ENCODE measurements at places on chromosomes 2 and 18.
A peak's percentile ranks its signal among the peaks of the same experiment; 100 is the strongest.

- DNase-seq, result no peak
Observed at GRCh38 chr2:99524056-99524455, 34.2 kb upstream of the REV1 start.

GRCh38 chr18:55360061-55360460 is 227.9 kb downstream of the TCF4 start:
- no peak for DNase-seq

- peak; percentile 78 for DNase-seq
Observed at GRCh38 chr2:237980751-237981150, 13.9 kb downstream of the UBE2F start.

GRCh38 chr2:11109002-11109401 is 46.3 kb upstream of the SLC66A3 start:
- no peak for DNase-seq

- DNase-seq, result no peak
Observed at GRCh38 chr2:114442510-114442909, at the start of gene DPP10. Gene DPP10 (plus strand): TSS chr2:114442641.

DNA sequence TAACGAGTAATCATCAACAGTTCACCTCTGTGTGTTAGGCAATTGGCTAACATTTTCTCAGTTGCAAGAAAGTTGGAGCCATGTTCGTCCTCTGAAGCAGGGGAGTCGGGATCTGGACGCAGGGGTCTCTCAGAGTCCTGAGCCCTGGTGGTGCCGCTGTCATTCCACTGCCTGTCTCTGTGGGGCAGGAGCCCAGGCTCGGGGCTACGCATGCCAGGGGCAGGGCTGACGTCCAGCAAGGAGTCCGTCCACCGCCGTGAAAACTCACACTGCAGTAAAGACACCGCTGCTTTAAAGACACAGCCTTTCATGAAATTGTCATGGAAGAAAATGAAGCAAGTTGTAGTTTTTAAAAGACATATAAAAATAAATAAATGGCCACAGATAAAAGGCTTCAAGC is 571.1 kb upstream of the SOX11 start:
- DNase-seq, result no peak

DNA sequence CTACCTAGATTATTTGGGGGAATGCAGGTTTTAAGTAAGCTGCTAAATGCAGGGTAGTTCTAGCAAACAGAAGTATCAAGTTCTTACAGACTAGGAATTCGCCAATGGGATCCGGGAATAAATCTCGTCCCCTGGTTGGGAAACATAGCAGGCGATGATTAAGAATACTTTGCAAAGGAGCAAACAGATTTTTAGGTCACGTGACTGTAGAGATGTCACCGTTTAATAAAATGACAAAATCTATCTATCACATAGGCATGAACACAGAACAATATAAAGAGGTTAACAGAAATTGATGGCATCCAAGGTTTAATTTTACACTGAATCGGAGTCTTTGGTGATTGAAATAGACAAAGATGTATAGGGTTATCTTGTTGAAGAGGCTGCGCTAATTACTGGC is 664.1 kb downstream of the BCL11A start:
- no peak for DNase-seq

DNA sequence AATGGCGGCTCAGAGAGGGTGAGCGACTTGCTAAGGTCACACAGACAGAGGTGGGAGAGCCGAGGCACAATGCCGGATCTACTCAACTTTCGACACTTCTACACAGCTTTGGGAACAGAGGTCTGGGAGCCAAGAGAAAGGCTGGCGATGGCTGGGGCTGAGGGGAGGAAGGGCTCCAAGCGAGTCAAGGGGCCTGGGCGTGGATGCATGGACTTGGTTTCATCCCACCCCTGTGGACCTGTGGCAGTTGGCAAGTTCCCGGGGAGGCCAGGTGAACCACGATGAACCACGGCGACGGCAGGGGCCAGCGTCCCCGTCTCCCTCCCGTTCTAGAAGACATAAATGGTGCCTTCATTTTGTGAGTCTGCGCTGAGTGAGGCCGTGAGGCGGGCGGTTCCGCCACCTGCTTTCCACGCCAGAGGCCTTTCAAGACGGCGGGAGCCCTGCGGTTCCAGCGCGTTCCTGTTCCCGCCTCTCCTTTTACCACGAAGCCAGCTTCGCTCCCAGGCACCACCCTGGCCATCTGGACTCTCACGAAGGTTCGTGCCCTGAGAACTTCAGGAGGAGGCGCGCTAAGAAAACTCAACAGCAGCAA is 46.7 kb downstream of the EDAR start:
- DNase-seq, result no peak

DNA sequence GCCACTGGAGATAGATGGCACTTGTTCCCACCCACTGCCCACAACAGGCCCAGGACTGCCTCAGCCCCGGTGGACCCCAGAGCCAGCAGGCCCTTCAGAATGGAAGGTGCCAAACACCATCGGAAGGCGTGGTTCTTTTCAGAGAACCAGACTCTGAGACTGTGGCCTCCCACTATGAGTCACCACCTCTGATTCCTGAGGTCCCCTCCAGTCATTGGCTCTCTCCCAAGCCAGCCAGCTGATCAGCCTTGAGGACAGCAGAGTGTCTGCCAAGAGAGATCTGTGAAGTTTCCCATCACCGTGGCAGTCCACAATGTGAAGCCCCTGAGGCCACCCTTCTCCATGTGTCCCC is 10.4 kb upstream of the MAP3K2 start:
- peak; percentile 49 for DNase-seq

DNA sequence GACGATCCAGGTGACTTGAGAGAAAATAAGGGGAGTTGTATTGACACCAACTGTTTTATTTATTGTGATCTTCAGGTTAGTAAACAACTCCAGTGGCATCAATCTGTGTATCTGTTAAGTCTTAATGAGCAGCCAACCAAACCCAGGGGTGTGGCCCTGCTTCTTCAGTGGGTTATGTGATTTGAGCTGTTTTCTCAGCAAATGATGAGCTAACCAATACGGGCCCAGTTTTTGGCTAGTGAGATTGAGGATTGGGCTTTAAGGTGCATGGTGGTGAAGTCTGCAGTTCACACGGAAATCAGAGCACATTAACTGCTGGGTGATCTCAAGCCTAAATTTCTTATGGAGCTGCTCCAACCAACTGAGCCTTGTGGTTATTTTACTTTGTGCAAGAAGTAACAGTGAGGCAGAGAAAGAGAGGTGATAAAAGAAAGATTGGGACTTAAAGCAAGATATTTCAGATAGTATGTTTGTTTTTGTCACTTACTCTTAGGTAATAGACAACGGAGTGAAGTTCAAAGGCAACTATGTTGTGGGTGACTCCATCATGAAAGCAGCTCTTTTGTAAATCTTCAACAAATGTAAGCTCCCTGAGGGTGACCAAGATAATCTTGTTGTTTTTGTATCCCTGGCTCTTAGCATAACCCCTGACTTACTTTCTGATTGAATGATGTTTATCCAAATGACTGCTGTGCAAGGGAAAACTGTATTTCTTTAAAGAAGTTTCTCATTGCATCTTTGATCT is 2.4 kb downstream of the MTCL1 start:
- DNase-seq, result no peak

DNA sequence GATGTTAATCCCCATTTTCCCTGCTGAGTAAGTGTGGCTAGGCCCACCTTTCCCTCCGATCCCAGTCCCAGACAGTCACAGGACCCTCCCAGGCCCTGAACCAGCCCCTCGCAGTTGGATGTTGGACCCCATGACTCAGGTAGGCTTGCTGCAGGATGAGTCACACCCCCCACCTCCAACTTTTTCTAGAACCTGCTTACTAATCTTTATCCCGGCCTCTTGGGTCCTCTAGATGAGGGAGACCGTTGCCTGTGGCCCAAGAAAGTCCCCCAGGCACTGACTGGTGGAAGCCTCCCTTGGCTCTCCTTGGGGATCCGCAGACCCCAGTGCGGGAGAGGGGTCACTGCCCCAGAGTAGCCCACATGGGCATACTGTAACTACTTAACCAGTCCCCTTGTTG is 98.5 kb downstream of the SMAD7 start:
- DNase-seq, result no peak

DNA sequence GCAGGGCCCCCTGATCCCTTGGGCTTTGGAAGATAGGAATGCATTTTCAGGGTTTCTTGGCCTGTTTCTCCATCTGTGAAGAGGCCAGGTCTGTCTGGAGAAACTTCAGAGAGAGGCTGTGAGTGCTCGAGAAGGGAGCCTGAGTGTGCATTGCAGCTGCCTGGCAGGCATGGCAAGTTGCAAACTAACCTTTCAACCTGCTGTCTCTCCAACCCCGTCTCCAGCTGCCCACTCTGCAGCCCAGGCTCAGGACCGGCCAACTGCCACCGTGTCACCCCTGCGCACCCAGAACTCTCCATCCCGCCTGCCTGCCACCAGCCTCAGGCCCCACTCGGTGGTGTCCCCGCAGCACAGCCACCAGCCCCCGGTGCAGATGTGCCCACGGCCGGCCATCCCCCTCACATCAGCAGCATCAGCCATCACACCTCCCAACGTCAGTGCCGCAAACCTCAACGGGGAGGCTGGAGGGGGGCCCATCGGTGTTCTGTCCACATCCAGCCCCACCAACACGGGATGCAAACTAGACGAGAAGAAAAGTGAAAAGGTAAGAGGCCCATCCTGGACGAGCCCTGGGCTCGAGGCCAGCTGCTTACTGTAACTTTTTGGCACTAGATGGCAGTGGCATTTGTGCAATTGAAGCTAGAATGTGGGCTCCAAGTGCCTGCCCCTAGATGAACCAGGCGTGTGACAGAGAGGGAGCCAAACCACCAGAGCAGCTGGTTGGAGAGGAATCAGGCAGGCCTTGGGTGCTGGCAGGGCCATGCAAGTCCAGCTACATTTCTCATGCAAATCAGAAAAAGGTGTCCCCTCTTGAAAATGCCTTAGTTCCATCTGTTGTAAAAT is 164.6 kb downstream of the SEPTIN10 start:
- peak; percentile 5 for DNase-seq

- peak; percentile 11 for DNase-seq
Observed at GRCh38 chr2:166106431-166107015, 21.3 kb downstream of the SCN1A start.

GRCh38 chr18:35729991-35730668 is 148.6 kb downstream of the GALNT1 start:
- DNase-seq, result no peak

GRCh38 chr2:194549387-194549786 is 1107.6 kb upstream of the SLC39A10 start:
- no peak for DNase-seq

DNA sequence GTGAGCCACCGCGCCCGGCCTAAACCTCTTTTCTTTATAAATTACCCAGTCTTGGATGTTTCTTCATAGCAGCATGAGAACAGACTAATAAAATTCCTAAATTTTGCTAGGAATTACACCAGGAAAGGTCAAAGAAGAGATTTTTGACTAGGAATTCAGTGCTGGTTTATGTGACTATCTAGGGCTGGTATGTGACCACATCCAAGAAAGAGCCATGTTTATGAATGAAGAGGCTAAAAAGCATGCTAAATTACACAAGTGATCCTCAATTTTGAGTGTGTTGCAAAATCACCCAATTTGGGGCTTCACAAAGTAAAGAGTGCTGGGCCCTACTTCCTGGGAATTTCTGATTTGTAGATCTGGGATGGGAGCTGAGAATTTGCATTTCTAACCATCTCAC is 123.6 kb downstream of the CSRNP3 start:
- no peak for DNase-seq

DNA sequence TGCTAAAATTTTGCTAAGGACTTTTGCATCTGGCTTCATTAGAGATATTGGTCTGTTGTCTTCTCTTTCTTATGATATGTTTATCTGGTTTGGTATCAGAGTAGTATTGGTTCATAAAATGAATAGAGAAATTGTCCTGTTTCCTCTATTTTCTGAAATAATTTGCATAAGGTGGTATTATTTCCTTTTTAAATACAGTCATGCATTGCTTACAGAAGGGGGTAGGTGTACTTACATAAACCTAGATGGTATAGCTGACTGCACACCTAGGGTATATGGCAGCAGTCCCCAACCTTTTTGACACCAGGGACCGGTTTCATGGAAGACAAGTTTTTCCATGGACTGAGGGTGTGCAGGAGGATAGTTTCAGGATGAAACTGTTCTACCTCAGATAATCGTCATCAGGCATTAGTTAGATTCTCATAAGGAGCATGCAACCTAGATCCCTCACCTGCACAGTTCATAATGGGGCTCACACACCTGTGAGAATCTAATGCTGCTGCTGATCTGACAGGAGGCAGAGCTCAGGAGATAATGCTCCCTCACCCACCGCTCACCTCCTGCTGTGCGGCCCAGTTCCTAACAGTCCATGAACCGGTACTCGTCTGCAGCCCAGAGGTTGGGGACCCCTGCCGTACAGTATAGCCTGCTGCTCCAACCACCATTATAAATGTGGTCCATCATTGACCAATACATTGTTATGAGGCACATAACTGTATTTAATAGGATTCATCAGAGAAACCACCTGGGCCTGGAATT is 189.2 kb downstream of the FAM210A start:
- DNase-seq, result no peak

DNA sequence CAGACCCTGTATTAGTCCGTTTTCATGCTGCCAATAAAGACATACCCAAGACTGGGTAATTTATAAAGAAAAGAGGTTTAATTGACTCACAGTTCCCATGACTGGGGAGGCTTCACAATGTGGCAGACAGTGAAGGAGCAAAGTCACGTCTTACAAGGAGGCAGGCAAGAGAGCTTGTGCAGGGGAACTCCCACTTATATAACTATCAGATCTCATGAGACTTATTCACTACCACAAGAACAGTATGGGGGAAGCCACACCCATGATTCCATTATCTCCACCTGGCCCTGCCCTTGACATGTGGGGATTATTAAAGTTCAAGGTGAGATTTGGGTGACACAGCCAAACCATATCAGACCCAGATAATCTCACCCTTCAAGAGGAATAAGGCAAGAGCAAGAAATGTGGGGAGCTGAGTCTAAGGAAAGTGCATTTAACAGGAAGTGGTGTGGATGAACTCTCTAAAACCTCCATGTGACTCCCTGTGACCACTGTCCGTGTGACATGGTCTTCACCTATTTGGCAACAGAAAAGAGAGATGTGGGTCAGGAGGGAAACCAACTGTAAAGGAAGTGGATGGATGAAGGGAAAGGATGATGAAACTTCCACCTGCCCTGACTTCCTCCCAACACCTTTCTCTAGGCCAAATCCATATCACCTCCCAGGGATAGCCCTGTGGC is 110.6 kb downstream of the ATL2 start:
- peak; percentile 6 for DNase-seq

GRCh38 chr2:48714245-48714644 is 41.3 kb downstream of the LHCGR start:
- DNase-seq, result no peak

DNA sequence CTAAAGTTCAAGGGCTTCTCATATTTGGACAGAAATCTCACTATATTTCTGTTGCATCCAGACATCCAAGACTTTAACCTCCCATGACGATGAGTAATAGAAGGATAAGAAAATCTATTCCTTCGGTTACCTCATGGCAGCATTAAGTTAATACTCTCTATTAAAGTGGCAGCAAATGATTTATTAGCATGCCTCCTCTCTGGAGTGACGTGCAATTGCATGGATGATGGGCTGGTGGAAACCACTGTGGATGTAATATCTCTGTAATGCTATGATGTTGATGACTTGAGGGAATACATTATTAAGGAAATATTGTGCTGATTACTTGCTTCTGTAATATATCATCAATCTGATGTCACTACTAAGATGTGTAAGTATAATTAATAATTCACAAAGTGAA is 336.8 kb downstream of the DSEL start:
- no peak for DNase-seq

GRCh38 chr2:236600158-236600557 is 30.5 kb downstream of the ACKR3 start:
- DNase-seq, result no peak

- no peak for DNase-seq
Observed at GRCh38 chr2:45869165-45869501, 217.7 kb downstream of the PRKCE start.

All from AML-193 (cell line).